ENCODE measurements at places on chromosomes 1 and 21.

- no peak for DNase-seq
These were observed 68.5 kb upstream of the PDE4B start for GRCh38 chr1:65724151-65724550.

DNA sequence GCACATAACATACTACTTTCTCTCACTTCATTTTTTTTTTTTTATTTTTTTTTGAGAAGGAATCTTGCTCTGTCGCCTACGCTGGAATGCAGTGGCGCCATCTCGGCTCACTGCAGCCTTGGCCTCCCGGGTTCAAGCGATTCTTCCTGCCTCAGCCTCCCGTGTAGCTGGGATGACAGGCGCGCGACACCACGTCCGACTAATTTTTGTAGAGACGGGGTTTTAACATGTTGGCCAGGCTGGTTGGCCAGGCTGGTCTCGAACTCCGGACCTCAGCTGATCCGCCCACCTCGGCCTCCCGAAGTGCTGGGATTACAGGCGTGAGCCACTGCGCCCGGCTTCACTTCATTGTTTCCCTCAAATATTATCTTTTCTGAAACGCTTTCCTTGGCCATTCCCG lies 573 bp upstream of the PEX19 start:
- no peak for DNase-seq

DNA sequence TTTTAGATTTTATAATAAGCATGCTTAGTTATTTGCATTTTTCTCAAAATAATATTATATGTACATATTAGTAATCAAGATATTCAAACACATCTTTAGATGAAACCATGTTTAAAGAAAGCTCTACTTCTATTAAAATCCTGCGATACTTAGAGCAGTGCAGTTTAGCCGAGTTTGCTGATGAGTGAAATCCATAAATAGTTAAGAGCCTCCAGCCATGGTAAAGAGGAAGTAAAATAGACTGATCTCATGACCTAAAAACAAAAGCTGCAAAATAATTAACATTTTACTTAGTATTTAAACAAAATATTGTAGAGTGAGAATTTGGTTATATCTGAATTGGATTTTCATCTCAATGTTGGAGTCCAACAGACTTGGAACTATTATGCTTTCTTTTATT lies 147.4 kb upstream of the NRIP1 start:
- no peak for DNase-seq

- no peak for DNase-seq
These were observed 515.8 kb downstream of the PTPRU start for GRCh38 chr1:29752141-29752540.

Measured in CD4-positive, alpha-beta T cell treated with Interferon alpha-2 for 1 hour (primary cell).